Substantia nigra (tissue), 51 donors: ENCODE measurements at places on chromosomes 1 and 21.

DNA sequence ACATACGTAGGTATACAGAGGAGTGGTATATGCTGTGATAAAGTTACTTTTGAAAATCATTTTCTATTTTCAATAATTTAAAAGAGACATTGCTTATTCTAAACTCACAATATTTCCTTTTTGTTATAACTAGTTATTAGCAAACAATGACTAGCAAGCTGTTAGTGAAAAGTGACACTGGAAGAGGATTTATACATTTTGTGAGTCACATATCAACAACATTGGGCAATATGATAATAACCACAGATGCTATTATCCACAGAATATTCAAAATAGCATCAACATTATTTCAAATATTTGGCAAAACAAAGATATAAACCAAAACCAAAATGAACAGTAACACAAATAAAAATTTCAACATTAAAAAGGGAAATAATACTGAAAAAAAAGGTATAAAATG, 104.0 kb upstream of the HP1BP3 start:
- DNase-seq: no peak

- DNase-seq: no peak
Observed at GRCh38 chr1:233180641-233181364, 114.7 kb downstream of the PCNX2 start.

DNA sequence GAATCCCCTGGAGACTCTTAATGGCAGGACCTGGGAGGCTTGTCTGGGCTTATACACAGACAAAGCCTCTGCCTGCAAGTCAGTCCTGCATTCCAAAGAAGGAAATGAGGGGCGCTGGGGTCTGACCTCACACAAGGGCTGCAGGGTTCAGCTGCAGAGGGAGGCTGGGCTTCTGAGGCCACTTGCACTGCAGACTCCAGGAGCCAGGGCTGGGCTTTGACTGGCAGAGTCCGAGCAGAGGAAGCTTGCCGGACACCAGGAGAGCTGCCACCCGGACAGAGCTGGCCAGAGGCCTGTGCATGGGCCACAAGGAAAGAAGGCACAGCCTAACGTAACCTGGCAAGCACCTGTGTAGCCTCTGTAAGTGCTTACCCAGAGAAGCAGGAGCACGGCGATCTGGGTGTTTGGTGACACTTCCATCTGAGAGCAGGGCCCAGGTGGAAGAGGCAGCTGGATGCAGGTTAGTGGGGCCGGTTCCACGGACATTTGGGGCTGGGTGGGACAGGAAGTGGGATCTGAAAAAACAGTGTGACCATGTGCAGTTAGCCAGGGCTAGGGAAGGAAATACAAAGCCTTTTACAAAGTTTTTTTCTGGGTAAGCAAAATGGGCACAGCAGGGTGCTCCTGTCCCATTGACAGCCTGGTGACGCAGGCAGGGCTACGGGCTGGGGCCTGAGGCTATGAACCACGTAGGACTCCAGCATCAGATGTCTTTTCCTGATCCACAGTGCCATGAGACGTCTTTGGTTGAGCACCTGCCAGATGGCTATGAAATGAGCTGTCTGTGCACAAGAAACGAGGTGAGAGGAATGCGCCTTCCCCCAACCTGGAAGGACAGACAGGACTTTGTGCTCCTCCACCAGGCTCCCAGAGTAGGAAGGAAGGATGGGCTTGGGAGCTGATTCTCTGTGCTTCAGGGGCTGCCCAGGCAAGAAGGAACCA, 37.3 kb upstream of the LBR start:
- no peak for DNase-seq

GRCh38 chr1:228936881-228937280, 201.6 kb downstream of the RHOU start:
- DNase-seq: no peak

GRCh38 chr1:88873737-88874349, 17.5 kb downstream of the GTF2B start:
- no peak for DNase-seq

GRCh38 chr1:163439471-163439870, 117.7 kb downstream of the NUF2 start:
- DNase-seq: no peak
